ENCODE measurements at places on chromosomes 7 and 10. TPM values are rescaled to one million over a fixed set of nuclear protein-coding genes. Genes with fewer than 3 reads are reported as not detected.

NUDT5 gene
- total RNA-seq = 164 TPM

NRP1 gene
- 99.3 TPM for total RNA-seq

ARHGAP22 gene
- 13.5 TPM for total RNA-seq

PRTFDC1 gene
- total RNA-seq = 66.5 TPM

HOXA2 gene
- 1.8 TPM for total RNA-seq

IFIT1B gene
- not detected for total RNA-seq

SLC13A1 gene
- not detected for total RNA-seq

MYL7 gene
- total RNA-seq = 16.2 TPM

ITGA8 gene
- total RNA-seq = not detected

ZNF722 gene
- not detected for total RNA-seq

PSD gene
- 2.8 TPM for total RNA-seq

GRCh38 chr7:9937944-9938631 is 1035.6 kb upstream of the PHF14 start:
- H3K4me1 ChIP-seq = no peaks in the 10 kb centered on the region
- H3K4me3 ChIP-seq = no peak overlapping the region
- no peak overlapping the region for H3K27ac ChIP-seq
- H3K36me3 ChIP-seq = no peaks in the 10 kb centered on the region
- DNase-seq = no peak

- peaks cover 2% of the 10 kb centered on the region for H3K4me1 ChIP-seq
- no peak overlapping the region for H3K4me3 ChIP-seq
- no peaks in the 10 kb centered on the region for H3K36me3 ChIP-seq
- no peak for DNase-seq
- no peaks in the 10 kb centered on the region for H3K27me3 ChIP-seq
Measured at GRCh38 chr7:13986208-13986607, 3.3 kb downstream of the ETV1 start.

- no peak overlapping the region for H3K4me3 ChIP-seq
- no peak for DNase-seq
- H3K36me3 ChIP-seq = peaks cover 2% of the 10 kb centered on the region
Measured at GRCh38 chr7:92611735-92612134, 21.5 kb upstream of the FAM133B start.

GRCh38 chr10:72605122-72605521 is 20.8 kb downstream of the MICU1 start:
- no peaks in the 10 kb centered on the region for H3K36me3 ChIP-seq
- no peaks in the 10 kb centered on the region for H3K4me1 ChIP-seq
- DNase-seq = no peak
- no peaks in the 10 kb centered on the region for H3K27me3 ChIP-seq
- no peak overlapping the region for H3K27ac ChIP-seq

DNA sequence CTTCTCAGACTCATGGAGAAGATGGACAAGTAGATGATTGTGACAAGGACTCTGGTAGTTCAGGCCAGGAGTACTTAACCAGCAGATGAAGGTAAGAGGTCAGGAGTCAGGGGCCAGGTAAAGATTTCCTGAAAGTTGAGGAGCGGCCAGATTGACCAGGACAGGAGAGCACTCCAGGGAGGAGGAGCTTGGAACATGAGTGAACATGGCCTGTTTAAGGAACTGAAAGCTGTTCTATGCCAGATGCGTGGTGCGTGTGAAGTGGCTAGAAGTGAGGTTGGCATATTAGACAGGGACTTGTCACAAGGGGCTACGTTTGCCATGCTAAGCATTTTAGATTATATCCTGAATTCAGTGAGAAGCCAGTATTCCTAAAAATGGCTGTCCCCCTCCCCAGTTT is 157.2 kb downstream of the WNT2 start:
- DNase-seq = no peak
- H3K36me3 ChIP-seq = no peaks in the 10 kb centered on the region
- no peak overlapping the region for H3K4me3 ChIP-seq
- H3K27ac ChIP-seq = no peak overlapping the region

DNA sequence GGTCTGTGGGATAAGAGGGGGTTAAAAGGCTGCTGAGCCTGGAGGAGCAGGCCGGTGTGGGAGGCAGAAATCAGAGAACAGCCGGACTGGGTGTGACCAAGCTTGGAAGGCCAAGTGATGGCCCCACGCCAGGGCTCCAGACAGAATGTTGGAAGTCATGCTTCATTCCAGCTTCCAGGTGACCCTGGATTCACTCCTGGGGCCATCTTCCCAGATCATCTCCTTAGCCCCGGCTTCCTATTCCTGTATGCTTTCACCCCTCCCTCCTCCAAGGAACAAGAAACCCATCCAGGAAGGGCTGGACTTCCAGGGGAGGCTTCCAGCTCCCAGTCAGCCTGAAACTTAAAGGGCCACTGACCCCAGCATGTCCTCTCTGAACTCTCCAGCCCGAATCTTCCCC is 1.0 kb downstream of the INMT start:
- no peak overlapping the region for H3K27ac ChIP-seq
- no peaks in the 10 kb centered on the region for H3K36me3 ChIP-seq
- DNase-seq = no peak

- H3K4me3 ChIP-seq = no peak overlapping the region
- no peak overlapping the region for H3K27ac ChIP-seq
Measured at GRCh38 chr7:155337946-155338631, 40.4 kb downstream of the INSIG1 start.

DNA sequence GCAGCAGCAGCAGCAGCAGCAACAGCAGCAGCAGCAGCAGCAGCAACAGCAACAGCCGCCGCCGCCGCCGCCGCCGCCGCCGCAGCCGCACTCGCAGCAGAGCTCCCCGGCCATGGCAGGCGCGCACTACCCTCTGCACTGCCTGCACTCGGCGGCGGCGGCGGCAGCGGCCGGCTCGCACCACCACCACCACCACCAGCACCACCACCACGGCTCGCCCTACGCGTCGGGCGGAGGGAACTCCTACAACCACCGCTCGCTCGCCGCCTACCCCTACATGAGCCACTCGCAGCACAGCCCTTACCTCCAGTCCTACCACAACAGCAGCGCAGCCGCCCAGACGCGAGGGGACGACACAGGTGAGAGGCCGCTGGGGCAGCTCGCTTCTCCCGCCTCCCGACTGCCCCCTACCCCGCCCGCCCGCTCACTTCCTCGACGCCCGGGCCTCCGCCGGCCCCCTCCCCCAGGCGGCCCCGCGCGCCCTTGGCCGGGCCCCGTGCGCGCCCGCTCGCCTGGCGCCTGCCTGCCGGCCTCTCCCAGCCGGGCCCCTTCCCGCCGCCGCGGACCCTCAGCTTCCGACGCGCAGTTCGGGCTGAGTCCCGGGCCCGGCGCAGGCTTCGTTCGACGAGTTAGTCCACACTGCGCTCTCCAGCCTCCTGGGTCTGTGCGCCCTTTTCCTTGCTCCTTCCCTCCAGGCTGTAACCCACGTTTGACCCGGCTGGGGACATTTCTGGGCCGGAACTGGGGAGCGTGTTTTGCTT is 882 bp downstream of the DLX6 start:
- H3K27me3 ChIP-seq = no peaks in the 10 kb centered on the region
- H3K4me1 ChIP-seq = peaks cover 6% of the 10 kb centered on the region
- H3K27ac ChIP-seq = peak overlapping the region; percentile 66
- no peaks in the 10 kb centered on the region for H3K36me3 ChIP-seq
- peak overlapping the region; percentile 80 for H3K4me3 ChIP-seq

- peaks cover 10% of the 10 kb centered on the region for H3K4me1 ChIP-seq
- H3K36me3 ChIP-seq = no peaks in the 10 kb centered on the region
- peak; percentile 88 for DNase-seq
- H3K27ac ChIP-seq = peak within 1 kb of the TSS; percentile 3
- H3K4me3 ChIP-seq = peak within 1 kb of the TSS; percentile 93
- H3K27me3 ChIP-seq = no peaks in the 10 kb centered on the region
Measured at GRCh38 chr10:68560186-68560942, at the start of gene TET1. Gene TET1, plus strand, starts transcription at chr10:68560337. Its CDS starts 12,002 bp downstream, at chr10:68572339.

- DNase-seq = no peak
- no peak overlapping the region for H3K4me3 ChIP-seq
- no peaks in the 10 kb centered on the region for H3K36me3 ChIP-seq
- no peaks in the 10 kb centered on the region for H3K4me1 ChIP-seq
- H3K27ac ChIP-seq = no peak overlapping the region
Measured at GRCh38 chr7:71042591-71042990, 89.4 kb upstream of the GALNT17 start.

- no peak overlapping the region for H3K27ac ChIP-seq
- H3K27me3 ChIP-seq = no peaks in the 10 kb centered on the region
- H3K4me1 ChIP-seq = no peaks in the 10 kb centered on the region
- no peak overlapping the region for H3K4me3 ChIP-seq
- DNase-seq = no peak
Measured at GRCh38 chr10:86083664-86084175, 282.9 kb downstream of the GRID1 start.

- no peaks in the 10 kb centered on the region for H3K27me3 ChIP-seq
- no peak overlapping the region for H3K27ac ChIP-seq
- no peaks in the 10 kb centered on the region for H3K4me1 ChIP-seq
- DNase-seq = no peak
- no peaks in the 10 kb centered on the region for H3K36me3 ChIP-seq
- no peak overlapping the region for H3K4me3 ChIP-seq
Measured at GRCh38 chr7:26038201-26038990, 113.6 kb upstream of the NFE2L3 start.

DNA sequence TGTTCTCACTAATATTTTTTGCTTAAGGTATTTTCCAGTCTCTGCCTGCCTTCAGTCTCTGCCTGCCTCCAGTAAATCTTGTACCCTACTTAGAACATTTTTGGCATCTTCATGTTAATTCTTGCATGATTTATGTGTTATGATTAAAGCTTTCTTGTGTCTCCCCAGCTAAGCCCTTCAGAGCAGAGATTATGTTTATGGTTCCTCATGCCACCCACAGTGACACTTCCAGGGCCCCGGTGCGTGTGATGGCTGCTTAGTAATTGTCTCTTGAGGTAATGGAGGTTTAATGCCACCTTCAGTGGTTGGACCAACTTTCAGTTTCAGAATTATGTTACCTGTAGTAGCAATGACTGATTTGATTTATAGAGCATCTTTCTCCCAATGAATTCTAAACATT is 70.6 kb upstream of the MET start:
- no peak overlapping the region for H3K27ac ChIP-seq
- H3K36me3 ChIP-seq = no peaks in the 10 kb centered on the region
- no peak overlapping the region for H3K4me3 ChIP-seq
- no peak for DNase-seq

DNA sequence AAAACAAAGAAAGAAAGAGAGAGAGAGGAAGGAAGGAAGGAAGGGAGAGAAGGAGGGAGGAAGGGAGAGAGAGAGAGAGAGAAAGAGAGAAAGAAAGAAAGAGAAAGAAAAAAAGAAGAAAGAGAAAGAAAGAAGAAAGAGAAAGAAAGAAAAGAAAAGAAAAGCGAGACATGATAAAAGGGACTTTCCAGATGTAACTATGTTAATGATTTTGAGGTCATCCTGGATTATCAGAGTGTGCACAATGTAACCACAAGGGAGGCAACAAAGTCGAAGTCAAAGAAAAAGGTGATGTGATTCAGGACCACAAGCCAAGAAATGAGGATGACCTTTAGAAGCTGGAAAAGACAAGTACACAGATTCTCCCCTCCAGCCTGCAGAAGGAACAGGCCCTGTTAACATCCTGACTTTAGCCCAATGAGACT is 48.9 kb upstream of the PAX2 start:
- H3K27me3 ChIP-seq = peaks cover 3% of the 10 kb centered on the region
- H3K27ac ChIP-seq = no peak overlapping the region
- DNase-seq = no peak
- H3K4me1 ChIP-seq = peaks cover 5% of the 10 kb centered on the region
- H3K36me3 ChIP-seq = no peaks in the 10 kb centered on the region

- H3K36me3 ChIP-seq = no peaks in the 10 kb centered on the region
- H3K27me3 ChIP-seq = no peaks in the 10 kb centered on the region
- no peak for DNase-seq
- no peak overlapping the region for H3K4me3 ChIP-seq
Measured at GRCh38 chr7:112021379-112022044, 184.7 kb downstream of the DOCK4 start.

DNA sequence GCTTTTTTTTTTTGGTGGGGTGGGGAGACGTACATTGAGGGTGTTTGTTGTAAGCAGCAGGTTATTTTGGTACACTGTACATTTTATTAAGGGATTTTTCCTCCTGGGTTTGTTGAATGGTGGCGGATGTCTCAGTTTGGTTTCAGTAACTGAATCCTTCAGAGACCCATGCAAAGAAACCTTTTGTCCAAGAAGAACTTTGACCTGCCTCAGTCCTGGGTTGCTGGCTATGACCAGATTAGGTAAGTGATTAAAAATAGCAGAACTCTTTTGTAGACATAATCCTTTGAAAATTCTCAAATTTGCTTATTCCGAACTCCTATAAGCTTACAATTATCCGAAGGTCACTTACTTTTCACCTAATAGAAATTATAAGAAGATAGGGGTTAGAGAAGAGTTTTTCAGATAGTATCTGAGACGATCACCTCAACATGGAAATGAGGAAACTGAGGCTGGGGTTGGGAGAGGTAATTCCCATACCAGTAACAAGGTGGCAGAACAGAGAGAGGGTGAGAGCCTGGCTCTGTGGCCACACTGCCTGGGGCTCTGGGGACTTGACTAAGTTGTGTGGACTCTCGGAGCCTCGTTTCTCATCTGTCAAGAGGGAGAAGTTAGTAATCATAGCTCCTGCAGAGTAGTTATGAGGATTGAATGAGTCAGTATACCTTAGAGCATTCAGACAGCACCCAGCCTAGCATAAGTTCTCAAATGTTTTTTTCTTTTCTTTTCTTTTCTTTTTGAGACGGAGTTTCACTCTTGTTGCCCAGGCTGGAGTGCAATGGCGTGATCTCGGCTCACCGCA is 87.4 kb downstream of the CCNY start:
- no peak overlapping the region for H3K4me3 ChIP-seq
- no peaks in the 10 kb centered on the region for H3K27me3 ChIP-seq
- H3K36me3 ChIP-seq = no peaks in the 10 kb centered on the region
- DNase-seq = no peak
- peaks cover 12% of the 10 kb centered on the region for H3K4me1 ChIP-seq
- no peak overlapping the region for H3K27ac ChIP-seq

DNA sequence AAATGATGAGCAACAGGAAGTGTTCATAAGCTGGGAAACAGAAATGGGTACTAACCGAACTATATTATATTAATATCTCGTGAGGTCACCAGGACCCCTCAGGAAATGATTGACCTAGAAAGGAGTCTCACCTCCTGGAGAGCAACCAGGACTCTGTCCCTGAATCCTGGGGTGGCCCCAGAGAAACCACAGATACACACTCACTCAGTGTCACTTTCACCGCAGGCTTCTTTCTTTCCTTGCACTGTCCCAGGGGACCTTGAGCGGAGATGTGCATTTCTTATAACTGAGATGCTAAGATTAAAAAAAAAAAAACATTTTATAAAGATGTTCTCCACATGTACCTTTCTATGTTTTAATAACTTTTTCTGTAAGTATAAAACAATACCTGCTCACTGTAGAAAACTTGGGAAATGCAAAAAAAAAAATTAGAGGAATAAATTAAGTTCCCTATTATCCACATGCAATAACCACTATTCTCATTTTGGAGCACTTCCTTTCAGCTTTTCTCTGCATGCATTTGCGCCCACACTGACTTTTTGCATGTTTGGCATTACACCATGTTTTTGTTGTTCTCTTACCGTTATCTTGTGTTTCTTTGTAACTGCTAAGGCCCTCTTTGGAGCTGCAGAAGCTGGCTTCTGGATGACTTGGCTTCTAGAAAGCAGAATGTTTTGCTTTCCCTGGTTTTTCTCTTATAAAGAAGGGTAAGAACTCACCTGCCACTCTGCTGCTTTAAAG is 15.0 kb downstream of the NOD1 start:
- DNase-seq = no peak
- H3K27me3 ChIP-seq = no peaks in the 10 kb centered on the region
- H3K27ac ChIP-seq = no peak overlapping the region
- H3K4me3 ChIP-seq = no peak overlapping the region

Measured in Caco-2 (cell line).